ENCODE measurements at places on chromosomes 1 and 21. TPM values are rescaled to one million over a fixed set of nuclear protein-coding genes. Genes with fewer than 3 reads are reported as not detected.
A peak's percentile ranks its signal among the peaks of the same experiment; 100 is the strongest.

GRCh38 chr1:32215629-32216480, 6.3 kb downstream of the TMEM234 start:
- DNase-seq = peak; percentile 75

OR2T2 gene
- not detected for polyA plus RNA-seq

PRELP gene
- polyA plus RNA-seq = 4.4 TPM

TMEM269 gene
- 0.10 TPM for polyA plus RNA-seq

DNA sequence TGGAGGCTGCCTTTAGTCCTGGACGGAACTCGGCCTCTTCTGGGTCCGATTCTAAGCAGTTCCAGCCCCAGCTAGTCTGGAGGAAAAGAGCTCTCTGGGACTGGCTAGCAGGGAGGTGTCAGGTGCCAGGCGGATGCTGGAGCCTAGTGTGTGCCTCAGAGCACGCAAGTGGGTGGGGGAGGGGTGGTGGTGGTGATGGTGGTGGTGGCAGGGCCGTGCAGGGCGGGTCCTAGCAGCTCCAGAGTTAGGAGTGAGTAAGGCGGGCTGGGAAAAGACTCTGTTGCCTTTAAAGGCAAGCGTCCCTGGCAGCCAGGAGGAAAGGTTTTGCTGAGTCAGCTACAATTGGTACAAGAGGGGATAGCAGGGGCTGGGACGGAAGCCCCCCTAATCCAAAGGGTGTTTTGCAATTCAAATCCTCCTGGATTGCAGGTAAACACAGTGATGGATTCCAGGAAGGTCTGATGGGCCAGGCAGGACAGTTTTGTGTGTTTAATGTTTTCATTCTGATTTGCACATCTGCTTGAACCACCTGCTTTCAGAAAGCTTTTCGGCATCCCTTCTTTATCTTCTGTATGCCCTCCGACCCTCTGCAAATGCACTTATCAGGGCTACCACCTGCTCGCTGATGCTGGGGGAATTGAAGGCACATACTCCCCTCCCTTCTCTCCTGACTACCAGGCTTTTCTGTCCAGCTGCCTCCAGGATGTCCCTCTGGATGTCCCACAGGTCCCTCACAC, 4.1 kb upstream of the SLC2A1 start:
- DNase-seq = no peak

- no peak for DNase-seq
Measured at GRCh38 chr1:21536218-21536617, 27.0 kb downstream of the ALPL start.

SPRR1B gene
- polyA plus RNA-seq = not detected

Data from large intestine (tissue), 12 donors.